Effector CD8-positive, alpha-beta T cell (primary cell): ENCODE measurements at places on chromosomes 3 and 15.

DNA sequence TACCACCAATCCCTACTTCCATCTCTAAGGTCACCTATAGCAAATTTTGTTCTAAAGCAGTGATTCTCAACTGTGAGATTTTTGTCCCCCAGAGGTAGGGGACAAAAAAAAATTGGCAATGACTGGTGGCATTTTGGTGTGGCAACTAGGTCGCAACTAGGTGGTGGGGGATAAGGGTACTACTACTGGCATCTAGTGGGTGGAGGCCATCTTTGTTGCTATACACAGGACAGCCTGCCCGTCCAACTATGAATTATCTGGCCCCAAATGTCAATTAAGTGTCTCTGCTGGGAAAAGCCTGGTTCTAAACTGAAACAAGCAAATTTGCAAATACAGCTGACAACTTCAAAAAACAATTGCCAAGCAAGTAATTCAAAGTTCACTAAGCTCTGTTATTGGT is 1.4 kb downstream of the MTMR10 start:
- DNase-seq = no peak

GRCh38 chr15:100112061-100112420 is 229.7 kb downstream of the ADAMTS17 start:
- no peak for DNase-seq

DNA sequence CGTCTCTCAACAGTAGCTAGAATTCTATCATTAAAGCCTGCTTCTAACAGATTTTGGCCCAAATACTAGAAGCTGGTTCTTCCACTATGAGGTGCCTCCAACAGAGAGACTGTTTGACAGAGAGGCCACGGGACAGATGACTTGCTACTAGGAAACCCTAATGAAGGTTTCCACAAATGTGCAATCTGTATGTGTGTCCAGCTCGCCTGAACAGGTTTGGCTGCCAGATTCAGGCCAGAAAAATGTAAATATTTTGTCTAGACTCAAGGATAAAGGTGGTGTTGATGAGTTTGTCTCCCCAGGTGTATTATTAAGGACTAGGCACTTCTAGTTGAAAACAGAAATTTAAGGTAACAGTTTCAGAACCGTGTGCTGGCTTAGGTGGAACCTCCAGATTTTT is 91.6 kb upstream of the TRIM42 start:
- DNase-seq = no peak

GRCh38 chr15:50192926-50193620 is 11.1 kb downstream of the SLC27A2 start:
- DNase-seq = no peak

DNA sequence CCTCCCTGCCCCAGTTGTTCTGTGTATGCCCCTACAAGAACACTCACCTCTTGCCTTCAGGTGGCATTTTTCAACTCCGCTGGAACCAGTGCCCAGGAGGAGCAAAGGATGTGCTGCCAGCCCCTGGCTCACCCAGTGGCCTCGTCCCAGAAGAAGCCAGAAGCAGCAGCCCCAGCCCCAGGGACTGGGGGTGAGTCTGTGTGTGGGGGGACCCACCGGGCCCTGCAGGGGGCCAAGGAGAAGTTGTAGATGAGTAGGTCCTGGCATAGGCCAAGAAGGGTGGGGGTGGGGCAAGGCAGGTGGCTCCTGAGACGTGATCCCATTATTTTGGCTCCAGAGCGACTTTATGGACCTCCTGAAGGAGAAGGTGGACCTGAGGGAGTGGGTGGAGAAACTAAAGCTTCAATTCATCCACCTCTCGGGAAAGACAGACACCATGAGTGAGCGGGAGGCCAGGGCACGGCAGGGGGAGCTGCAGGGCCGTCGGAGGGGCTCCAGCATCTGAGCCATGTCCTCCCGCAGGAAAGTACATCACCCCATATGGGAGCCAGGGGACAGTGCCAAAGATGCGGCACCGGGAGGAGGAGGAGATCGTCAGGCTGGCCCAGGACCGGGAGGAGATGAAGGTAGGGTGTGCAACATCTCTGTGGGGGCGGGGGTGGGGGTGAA is 29.3 kb downstream of the NGRN start:
- no peak for DNase-seq

DNA sequence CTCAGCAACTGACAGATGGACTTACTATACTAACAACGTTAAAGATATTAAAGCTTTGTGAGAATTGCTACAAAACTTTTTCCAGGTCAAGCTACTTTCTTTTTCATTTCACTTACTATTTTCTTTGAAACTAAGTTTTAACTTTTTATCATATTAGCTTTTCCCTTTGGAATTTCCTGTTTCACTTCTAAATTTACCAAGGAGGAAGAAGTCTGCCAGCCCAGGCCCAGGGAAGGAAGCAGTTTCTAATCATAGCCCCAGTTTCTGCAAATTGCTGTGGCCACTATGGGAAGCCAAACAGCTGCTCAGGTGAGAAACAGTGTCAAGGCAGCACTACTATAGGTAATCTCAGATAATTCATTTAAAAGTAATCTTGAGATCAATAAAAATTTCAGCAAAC is 18.4 kb downstream of the CYFIP1 start:
- no peak for DNase-seq

DNA sequence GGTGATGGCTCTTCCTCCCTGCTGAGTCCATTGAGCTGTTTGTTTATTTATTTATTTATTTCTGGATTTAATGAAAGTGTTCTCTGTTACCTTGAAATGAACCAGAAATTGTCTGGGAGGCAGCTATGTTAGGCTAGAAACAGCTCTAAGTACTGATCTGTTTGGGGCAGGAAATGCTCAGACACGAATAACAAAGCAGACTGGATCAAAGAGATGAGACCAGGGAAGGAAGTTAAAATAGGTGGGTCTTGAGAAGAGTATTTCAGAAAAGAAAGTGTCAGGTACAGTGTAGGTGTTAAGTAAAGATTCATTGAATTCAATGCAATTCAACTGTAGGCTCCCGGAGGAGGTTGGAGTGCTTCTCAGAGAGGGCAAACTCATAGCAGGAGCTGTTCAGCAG is 173.3 kb downstream of the IL20RB start:
- no peak for DNase-seq

DNA sequence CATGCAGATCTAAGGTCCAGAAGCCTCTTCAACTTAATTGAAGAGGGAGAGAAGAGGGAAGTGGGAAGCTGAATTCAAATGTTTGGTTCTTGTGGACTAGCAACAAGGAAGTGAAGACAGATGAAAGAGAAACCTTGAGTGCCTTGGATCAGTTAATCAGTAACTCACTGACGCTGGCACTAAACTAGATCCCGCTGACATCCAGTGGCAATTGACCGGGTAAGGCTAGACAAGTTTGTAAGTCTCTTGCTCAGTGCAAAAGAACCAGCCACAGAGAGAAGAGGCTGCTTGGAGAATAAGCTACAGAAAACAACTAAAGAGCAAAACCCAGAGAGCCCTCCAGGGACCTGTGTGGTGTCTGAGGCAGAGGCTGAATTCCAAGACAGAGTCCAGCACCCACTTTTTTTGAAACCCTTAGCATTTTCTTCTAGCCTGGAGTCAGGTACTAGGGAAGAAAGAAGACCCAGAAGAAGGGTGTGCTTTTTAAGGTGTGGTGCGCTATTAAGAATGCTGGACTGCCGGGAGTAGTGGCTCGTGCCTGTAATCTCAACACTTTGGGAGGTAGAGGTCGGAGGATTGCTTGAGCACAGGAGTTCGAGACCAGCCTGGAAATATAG is 6.9 kb downstream of the PLCH1 start:
- DNase-seq = no peak

DNA sequence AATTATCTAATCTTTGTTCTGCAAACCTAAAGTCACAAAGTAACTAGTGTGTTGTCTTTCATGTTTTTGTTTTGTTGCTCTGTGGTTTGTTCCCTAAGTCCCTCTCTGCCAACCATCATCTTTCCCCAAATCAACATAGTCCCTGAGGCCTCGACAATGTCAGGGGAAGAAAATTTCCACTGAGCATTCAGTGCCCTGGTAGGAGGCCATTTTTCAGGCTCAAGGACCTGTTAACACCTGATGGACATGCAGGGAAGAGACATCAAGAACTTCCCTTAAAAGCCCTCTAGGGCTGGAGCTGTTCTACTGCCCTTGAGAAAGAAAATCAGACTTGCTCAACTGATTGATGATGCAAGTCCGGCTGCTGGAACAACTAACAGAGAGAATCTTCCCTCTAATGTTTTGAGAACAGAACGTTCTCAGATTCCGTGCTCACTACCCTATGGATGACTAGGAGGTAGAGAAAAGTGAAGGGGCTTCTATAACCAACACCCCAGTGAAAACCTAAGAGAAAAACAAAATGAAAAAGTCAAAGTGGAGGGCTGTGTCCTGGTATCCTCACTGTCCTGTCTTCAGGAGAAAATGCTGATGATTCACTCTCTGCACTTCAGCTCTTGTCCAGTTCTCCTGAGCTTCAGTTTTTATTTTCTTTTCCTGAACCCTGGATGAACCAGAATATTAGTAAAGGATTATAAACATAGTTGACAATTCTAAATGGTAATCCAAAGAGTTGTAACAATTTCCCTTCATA is 373.1 kb downstream of the FOXP1 start:
- DNase-seq = no peak

DNA sequence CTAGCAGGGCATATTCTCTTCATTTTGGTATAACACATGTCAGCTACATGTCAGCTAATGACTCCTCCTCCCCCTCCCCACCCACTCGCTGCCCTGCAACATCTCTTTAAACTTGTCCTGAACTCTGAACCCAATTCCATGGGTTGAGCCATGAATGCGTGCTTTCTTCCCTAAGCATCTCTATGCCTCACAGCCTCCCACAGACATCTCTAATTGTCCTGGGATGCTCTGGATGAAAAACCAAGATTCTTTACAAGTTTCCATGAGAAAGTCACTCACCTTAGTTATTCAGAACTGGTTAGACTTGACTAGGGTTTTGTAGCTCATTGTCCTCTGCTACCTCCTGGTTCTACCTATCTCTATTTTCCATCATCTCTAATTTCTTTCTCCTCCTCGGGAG is 629.1 kb downstream of the TBL1XR1 start:
- DNase-seq = no peak

GRCh38 chr15:74725225-74725774 is at the start of gene CYP1A1:
CYP1A1 (minus strand) TSS chr15:74725528; CDS start chr15:74723097, 2,431 bp downstream.
- no peak for DNase-seq

DNA sequence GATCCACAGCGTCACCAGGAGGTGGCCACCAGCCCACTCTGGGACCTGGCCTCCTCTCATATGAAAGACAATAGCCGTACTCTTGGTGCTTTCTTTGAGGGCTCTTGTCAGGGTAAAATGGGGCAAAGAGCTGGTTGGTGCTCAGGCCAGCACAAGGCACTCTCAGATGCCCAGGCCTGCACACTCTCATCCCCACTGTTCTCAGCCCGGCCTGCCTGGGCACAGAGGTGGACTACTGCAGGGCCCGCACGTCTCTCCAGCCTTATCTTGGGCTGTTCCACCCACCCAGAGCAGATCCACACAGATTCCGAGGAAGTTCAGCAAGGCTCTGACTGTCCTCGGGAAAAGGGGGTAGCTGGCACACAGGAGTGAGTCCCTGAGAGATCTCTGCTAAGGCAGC is 122.8 kb upstream of the PRR20G start:
- DNase-seq = no peak

DNA sequence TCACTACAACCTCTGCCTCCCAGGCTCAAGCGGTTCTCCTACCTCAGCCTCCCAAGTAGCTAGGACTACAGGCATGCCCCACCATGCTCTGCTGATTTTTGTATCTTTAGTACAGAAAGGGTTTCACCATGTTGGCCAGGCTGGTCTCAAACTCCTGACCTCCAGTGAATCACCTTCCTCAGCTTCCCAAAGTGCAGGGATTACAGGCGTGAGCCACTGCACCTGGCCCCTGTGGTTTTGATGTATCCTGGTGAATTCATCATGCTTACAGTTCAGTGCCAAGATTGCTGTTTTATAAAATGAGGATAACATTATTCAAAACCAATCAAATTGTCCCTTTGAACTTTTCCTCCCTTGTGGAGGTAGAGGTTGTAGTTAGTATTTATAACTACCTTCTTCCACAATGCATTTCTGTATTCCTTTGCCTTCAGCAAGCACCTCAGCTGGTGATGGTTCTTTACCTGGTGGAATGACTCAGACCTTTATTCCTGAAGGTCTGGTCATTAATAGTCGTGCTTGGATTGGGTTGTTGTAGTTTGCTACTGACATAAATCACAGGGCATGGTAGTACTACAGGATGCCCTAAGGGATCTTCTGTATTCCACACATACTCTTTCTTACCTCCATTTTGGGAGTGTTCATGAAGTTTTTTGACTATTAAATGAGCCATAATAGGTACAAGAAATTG is 76.9 kb downstream of the UBP1 start:
- no peak for DNase-seq

DNA sequence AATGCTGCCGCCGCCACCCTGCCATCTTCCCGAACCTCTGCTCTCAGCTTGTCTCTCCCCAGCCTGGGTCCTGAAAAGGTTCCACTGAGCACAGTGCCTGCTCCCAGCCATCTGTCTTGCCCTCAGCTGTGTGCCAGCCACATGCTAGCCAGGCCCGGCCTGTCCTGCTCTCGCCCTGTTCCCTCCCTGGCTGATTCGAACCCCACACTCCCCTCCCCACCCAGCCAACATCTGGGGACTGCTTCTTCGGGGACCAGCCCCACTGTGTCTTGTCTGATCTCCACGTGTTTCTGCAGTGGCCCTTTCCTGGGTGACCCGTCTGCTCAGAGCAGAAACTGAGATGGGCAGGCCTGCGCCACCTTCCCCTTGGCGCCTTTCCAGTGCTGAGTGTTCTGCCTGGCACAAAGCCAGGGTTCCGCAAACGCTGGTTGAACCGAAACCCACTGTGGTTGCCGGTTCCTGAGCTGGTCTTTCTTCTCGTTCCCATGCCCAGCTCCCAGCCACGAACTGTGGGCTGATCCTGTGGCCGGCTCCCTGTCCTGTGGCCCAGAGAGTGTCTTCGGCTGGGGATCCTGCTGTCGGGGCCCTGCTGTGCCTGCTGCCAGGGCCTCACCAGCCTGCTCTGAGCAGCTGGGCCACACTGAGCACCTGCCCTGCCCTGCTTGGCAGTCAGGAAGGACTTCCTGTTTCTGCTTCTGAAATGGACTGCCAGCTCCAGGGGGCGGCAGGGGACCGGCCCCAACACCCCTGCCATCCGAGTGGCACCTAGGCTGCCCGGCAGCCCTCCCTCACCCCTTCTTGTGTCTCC is 62.7 kb upstream of the KLF13 start:
- peak; percentile 52 for DNase-seq

- no peak for DNase-seq
Measured at GRCh38 chr3:185350841-185351240, 12.1 kb upstream of the MAP3K13 start.

GRCh38 chr15:39578851-39579486 is 1.9 kb upstream of the THBS1 start:
- no peak for DNase-seq

GRCh38 chr15:65115542-65115941 is 542 bp upstream of the UBAP1L start:
- no peak for DNase-seq

DNA sequence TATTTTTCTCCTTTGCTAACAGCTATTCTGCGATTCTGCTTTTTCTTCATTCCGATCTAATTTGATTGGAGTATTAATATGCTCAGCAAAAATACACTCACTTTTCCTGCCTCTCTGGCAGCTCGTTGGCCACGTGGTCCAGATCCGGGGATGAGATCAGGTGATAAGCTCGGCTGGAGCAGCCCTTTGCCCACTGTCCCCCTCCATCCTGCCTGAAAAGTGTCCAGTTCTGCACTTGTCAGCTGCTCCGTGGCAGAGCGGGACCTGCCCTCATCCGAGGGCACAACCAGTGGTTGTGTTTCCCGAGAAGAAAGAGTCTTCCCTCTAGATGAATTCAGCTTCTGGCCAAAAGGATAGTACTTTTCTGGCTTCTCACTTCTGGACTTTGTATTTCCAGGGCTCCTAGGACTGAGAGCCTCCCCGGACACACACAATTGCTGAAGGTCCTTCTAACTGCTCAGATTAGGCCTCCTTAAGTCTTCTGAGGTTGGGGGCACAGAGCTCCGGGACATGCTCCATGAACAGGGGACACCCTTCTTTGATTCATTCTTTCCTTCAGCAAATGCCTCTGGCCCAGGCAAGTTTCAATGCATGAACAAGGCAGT is 103.9 kb upstream of the ALDH1A3 start:
- no peak for DNase-seq
